ENCODE measurements at places on chromosomes 4 and X.

- no peak for DNase-seq
Observed at GRCh38 chr4:121842862-121843261, 19.2 kb upstream of the CCNA2 start.

GRCh38 chr4:20370274-20370673, 118.6 kb downstream of the SLIT2 start:
- peak; percentile 17 for DNase-seq

DNA sequence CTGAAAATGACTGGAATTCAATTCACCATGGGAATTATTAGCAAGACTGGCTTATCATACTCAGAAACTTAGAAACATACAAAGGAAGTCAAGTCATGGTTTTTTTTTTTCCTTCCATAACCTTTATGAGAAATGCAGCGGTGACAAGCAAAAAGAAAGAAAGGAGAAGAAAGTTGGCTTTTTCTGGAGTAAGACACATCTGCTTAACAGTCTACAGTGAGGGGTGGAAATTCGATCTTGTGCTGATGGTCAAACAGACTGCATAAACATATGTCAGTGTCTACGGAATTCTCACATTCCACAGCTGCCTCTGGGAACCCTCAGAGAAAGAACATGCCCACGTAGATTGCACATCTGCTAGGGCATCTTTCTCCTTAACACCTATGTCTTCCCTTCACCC, 54.6 kb downstream of the PROM1 start:
- no peak for DNase-seq

- no peak for DNase-seq
Observed at GRCh38 chrX:8946563-8946962, 87.4 kb downstream of the FAM9B start.

DNA sequence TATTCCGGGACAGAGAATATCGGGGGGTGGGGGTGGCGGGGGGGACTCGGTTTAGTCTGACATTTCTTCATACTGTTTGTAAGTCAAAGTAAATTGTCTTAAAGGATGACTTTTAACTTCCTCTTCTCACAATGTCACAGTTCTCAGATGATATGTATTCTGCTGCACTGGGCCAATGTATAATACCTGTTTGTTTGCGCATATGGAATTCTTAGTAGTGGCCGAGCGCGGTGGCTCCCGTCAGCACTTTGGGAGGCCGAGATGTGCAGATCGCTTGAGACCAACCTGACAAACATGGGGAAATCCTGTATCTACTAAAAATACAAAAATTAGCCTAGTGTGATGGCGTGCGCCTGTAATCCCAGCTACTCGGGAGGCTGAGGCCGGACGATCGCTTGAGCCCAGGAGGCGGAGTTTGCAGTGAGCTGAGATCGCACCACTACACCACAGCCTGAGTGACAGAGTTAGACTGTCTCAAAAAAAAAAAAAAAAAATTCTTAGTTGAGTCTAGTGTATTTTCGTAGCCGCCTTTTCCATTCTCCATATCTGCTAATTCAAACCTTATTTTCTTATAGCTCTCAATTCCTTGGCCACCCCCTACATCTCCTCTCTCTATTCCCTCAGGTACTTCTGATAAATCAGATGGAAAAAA, 851 bp downstream of the POLR2B start:
- DNase-seq: peak; percentile 59

DNA sequence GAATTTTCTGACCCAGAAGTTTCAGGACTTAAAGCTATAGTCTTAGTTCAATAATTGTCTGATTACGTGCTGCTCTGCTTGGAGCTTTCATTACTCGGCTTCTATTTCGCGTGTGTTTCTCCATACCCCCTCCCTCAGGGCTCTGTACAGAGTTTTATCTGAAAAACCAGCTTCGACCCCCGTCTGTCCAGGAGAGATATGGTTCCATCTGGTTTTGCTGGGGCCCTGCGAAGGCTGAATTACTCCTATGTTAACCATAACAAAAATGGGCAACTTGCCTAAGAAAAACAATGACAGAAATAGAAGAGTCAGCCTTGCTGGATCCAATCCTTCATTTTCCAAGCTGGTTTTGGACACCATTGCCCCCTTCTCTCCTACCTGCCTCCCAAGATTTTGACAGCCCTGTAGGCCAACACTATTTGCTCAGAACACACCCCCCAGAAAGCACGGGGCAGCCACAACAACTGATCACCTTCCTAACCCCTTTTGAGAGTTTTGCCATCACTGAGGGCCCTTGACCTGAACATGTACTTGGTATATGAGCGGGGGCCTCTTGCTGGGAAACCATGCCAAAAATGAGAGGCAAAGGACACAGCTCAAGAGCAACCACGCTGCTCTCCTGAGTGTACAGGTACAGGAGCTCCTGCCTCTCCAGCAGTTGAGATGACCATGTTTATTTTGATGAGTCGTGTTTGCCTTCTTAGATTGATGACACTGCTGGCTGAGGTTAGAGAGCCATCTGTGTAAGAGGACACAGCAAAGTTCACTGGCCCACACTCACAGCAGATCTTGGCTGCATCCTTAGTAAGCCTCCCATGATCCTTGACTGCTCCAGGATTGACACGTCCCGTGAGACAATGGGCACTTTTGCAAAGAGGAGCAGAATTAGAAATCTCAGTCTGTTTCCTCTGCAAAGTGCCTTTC, 36.2 kb upstream of the ATP6AP2 start:
- peak; percentile 91 for DNase-seq

DNA sequence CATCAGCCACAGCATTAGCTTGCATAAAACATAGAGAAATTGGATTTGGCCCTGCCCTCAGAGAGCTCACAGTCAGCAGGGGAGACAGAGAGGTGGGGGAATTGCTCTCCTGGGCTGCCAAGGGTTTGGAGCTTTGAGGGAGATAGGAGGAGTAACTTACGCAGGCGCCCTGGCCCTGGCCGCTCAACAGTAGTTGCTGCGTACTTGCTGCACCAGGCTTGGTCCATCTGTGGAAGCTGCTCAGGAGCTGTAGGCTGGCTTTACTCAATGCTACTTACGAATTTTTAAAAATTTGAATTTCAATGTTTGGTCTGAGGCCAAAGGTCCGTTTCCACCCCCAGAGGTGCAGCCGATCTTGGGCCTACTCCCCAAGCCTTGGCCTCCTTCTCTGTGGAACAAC, 83.3 kb downstream of the CPZ start:
- no peak for DNase-seq

- DNase-seq: peak; percentile 6
Observed at GRCh38 chrX:145552643-145553042, 265.0 kb upstream of the SLITRK2 start.

DNA sequence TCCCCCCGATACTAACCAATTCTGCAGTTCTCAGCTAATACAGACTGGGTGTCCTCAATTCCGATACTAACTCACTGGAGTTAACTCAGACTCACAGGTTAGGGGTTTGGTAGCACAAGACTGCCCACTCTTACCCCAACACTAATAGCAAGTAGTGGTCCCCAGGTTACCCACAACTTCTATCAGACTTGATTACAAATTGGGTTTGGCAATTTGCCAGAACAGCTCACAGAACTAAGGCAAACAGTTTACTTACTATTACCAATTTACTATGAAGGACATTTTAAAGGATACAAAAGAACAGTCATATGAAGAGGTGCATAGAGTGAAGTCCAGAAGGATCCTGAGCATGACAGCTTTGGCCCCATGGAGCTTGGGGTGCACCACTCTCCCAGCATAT, 201.8 kb upstream of the VCX start:
- DNase-seq: no peak

DNA sequence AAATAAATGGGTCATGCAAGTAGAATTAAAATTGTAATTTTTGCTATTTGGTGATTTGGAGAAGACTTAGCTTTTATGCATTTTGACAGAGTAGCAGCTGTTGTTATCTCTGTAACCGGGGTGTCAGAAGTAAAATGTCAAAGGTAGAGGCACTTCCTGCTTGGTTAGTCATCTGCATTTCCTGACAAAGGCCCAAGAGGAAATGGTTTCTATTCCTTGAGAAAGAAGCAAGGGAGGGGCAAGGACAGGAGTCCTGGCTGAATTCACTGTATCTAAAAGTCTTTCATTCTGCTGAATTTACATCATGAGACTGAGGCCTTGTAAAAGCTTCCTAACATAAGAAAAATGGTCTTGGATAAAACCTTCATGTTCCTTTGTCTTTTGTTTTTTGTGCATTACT, 550.9 kb upstream of the BOD1L1 start:
- DNase-seq: peak; percentile 65

GRCh38 chr4:163681208-163681821, 186.8 kb downstream of the TMA16 start:
- peak; percentile 73 for DNase-seq

- no peak for DNase-seq
Observed at GRCh38 chr4:177127658-177128057, 182.0 kb upstream of the NEIL3 start.

DNA sequence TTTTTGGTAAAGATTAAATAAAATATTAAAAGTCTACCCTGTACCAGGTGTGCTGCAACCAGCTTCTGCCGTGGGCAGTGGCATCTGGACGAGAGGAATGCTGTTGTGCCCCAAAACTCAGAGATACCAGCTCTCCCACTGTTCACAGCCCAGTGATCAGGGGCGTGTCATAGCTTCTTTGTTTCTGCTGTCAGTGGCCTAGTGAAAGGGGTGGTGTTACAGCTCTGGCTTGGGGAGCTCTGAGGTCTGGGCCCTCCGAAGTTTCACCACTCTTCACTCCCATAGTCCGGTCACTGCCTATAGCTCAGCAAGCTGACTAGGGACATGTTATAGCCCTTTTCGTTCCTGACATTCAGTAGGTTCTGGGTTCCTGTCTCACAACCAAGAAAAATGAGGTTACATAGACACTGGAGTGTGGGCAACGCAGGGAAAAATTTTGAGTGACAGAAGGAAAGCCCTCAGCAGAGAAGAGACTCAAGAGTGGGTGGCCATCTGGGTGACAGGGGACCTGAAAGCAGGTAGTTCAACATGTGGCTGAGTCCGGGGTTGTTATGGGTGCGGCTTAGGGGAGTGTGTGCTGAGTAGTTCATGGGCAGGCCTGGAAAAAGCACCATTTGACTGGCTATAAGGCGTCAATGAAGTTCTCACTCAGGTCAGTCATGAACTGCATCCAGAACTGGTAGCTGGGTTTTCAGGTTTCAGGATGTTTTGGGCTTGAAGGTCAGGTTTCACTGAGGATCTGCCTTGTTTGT, 1184.4 kb upstream of the PABPC4L start:
- DNase-seq: no peak

DNA sequence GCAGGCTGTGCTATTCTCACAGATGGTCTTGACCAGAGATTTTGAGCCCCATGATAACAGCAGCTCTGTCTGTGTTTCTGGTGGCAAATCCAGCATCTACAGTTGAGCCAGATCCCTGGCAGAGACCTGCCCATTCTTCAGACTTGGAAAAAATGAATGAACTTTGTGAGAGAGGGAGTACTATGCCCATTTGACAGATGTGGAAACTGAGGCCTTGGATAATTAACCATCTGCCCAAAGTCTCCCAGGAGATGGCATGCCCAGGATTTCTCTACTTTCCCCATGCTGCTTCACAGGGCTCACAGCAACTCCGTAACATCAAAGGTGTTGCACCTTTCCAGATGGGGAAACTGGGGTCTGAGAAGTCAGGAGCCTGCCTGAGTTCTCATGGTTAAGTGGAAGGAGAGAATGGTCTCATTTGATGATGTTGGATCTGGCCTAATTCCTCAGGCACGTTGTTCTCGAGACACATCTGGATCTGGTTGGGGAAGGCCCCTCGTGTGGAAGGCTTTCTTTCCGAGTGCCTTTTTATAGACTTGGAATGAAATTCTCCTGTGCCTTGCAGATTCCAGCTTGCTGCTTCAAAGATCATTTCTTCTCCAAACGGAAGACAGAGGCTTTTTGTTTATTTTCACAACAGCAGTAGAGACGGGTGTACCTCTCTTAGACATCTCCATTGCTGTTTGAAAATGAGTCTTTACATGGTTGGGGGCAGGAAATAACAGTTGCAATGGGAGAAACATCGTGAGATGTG, 73.3 kb upstream of the STX18 start:
- no peak for DNase-seq

DNA sequence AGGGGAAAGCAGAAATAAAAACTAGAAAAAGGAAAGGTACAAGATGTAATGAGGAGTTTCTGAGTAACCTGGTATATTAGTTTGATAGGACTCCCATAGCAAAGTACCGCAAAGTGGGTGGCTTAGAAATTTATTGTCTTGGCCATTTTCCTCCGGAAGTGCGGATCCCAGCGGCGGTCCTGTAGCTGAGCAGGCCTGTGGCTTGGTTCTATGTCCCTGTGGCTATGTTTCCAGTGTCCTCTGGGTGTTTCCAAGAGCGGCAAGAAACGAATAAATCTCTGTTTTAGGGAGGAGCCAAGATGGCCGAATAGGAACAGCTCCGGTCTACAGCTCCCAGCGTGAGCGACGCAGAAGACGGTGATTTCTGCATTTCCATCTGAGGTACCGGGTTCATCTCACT, 44.0 kb upstream of the LDB2 start:
- no peak for DNase-seq

- DNase-seq: peak; percentile 51
Observed at GRCh38 chr4:40621592-40622512, 7.8 kb downstream of the RBM47 start.

- no peak for DNase-seq
Observed at GRCh38 chr4:8541981-8542715, 38.0 kb upstream of the GPR78 start.

- DNase-seq: no peak
Observed at GRCh38 chr4:8250637-8251036, 18.9 kb upstream of the HTRA3 start.

GRCh38 chrX:25755194-25755593, 382.9 kb upstream of the MAGEB18 start:
- DNase-seq: no peak

GRCh38 chr4:37758226-37758625, 68.3 kb upstream of the PGM2 start:
- DNase-seq: peak; percentile 43
